ENCODE measurements at places on chromosomes 3 and 15.

- no peak for DNase-seq
These were observed 356.7 kb downstream of the PDCD6IP start for GRCh38 chr3:34155108-34155507.

DNA sequence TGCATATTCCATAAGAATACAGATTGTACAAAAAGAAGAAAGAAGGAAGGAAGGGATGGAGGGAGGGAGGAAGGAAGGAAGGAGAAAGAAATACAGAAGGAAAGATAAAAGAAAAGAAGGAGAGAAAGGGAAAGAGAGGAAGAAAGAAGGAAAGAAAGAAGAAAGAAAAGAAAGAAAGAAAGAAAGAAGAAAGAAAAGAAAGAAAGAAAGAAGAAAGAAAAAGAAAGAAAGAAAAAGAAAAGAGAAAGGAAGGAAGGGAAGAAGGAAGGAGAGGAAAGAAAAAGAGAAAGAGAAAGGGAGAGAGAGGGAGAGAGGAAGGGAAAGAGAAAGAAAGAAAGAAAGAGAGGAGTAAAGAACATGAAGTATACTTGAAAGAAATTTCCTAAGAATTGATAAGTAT, 577.9 kb upstream of the ALCAM start:
- no peak for DNase-seq

GRCh38 chr3:193129607-193130006, 111.4 kb upstream of the PLAAT1 start:
- DNase-seq = no peak

- DNase-seq = peak; percentile 10
These were observed 687 bp downstream of the GPR176 start for GRCh38 chr15:39919411-39919747.

GRCh38 chr3:63934041-63934866, 22.1 kb upstream of the SCAANT1 start:
- no peak for DNase-seq

- peak; percentile 58 for DNase-seq
These were observed 1.1 kb upstream of the TRIM71 start for GRCh38 chr3:32816439-32817256.

- peak; percentile 14 for DNase-seq
These were observed 453 bp downstream of the ZDHHC23 start for GRCh38 chr3:113948015-113948917.

DNA sequence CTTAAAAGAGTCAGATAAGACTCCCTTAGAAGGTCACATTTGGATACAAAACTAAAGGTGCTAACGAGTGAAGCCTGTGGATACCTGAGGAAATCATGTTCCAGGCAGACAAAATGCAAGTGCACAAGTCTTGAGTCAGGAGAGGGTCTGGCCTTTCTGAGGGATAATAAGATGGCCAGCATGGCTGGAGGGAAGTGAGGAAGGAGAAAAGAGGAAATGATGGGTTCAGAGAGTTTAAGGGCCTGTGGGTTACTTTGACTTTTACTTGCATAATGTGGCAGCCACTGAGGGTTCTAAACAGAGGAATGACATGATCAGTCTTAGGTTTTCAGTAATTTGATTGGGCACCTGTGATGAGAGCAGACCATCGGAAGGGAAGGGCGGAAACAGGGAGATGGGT, 3.5 kb upstream of the ROPN1B start:
- no peak for DNase-seq

- no peak for DNase-seq
These were observed 141.1 kb downstream of the PGPEP1L start for GRCh38 chr15:98866511-98866910.

- DNase-seq = no peak
These were observed 42.7 kb upstream of the TFRC start for GRCh38 chr3:196124608-196125007.

DNA sequence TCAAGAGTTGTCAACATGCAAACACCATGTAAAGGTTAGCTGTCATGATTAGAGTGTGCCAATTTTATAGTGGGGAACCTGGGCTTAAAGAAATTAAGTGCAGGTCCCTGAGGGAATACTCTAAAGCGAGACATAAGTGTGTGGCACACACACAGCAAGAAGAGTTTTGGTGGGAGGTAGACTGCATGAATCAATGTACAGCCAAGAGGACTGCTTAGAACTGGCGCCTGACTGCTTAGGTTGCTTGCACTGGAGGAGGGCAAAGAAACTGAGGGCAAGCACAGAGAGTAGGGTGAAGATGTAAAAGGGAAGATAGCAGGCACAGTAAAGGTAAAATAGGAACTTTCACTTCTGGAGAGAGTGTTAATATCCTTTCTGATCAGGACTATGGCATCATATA, 184.9 kb downstream of the SOX2 start:
- DNase-seq = no peak

DNA sequence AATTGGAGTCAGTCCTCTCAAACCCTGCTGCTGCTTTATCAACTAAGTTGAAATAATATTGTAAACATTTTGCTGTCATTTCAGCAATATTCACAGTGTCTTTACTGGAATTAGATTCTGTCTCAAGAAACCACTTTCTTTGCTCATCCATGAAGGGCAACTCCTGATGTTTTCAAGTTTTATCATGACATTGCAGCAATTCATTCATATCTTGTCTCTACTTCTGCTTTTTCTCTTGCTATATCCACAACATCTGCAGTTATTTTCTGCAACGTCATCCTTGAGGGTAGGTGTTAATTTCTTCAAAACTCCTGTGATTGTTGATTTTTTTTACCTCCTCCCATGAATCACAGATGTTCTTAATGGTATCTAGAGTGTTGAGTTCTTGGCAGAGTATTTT, 181.6 kb downstream of the EPHA6 start:
- DNase-seq = no peak

DNA sequence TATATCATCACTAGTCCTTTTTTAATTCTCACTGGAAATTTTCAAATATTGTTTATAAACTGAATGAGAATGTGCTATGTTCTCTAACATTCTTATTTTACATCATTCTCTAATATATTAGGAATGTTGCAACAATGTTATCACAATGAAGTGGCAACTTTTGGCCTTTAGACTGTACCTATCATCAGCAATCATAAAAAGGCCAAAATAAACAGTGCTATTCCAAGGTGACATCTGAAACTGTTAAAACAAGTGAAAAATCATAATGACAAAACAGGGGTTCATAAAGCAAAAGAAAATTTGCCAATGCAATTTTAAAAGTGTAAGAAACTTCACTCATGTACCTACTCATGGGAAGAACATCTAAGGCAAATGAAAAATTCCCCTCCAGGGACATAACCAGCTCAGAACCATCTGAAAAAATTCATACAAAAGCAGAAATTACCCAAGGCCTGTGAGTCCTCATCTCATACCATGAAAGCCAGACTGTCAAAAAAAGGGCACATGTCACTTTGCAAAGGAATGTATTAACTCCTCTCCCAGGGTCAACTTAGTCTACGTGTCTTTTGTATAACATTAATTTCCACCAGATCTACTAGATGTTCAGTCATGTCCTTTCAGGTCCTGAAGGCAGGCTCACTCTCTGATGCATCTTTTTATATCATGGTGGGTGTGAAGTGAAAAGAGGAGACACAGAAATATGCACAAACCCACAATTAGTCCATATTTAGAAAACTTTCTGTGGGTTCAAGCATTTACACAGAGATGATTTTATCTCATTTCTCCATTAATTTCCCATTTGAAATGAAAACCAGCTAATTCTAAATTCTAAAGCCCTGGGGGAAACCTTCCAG, 211.9 kb downstream of the CBLB start:
- no peak for DNase-seq

DNA sequence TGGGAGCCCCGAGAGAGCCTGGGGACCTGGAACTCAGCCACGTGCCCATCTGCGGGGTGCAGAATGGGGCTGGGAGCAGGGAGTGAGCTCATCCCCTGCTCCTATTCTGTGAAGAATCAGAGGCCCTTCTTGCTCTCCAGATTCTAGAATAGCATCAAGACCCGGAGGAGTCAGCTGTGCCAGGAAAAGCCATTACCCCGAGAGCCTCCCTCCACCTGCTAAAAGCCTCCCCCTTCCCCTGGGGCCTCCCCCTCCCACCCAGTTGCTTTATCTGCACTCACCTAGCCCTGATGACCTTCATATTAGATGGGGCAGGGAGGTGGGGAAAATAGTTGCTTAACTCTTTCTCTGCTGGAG, 23.1 kb downstream of the CCDC33 start:
- no peak for DNase-seq

GRCh38 chr3:23761440-23761896, 44.3 kb upstream of the UBE2E1 start:
- DNase-seq = no peak

GRCh38 chr3:171383206-171384018, 76.8 kb downstream of the TNIK start:
- DNase-seq = no peak

DNA sequence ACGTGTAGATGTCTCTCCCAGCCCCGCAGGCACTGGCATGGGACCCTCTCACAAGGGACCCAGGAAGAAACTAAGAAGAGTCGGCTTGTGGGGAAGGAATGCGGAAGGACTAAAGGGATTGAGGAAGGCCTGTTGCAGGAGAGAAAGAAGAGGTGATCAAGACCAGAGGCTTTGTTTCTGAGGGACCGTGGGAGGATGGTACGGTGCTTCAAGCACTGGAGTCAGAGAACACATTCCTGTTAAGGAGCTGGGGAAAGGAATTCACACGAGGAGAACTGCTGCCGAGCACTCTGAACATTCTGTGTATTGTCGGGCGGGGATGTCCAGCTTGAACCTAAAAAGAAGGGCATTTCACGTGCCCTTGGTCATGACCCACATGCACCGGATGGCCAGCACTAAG, 91.4 kb downstream of the TAMM41 start:
- no peak for DNase-seq

- DNase-seq = no peak
These were observed 269.0 kb downstream of the NSUN3 start for GRCh38 chr3:94331831-94332230.

GRCh38 chr15:41940441-41940857, 31.9 kb downstream of the EHD4 start:
- no peak for DNase-seq

GRCh38 chr3:42216931-42217333, 49.1 kb downstream of the CCK start:
- peak; percentile 39 for DNase-seq

- DNase-seq = no peak
These were observed 157.1 kb upstream of the TMC3 start for GRCh38 chr15:81531109-81531592.

- DNase-seq = no peak
These were observed 3.6 kb upstream of the IMPDH2 start for GRCh38 chr3:49032646-49033304.

GRCh38 chr15:35047528-35047927, 37.6 kb downstream of the NANOGP8 start:
- DNase-seq = no peak

GRCh38 chr3:169110633-169111032, 552.9 kb downstream of the MECOM start:
- no peak for DNase-seq

DNA sequence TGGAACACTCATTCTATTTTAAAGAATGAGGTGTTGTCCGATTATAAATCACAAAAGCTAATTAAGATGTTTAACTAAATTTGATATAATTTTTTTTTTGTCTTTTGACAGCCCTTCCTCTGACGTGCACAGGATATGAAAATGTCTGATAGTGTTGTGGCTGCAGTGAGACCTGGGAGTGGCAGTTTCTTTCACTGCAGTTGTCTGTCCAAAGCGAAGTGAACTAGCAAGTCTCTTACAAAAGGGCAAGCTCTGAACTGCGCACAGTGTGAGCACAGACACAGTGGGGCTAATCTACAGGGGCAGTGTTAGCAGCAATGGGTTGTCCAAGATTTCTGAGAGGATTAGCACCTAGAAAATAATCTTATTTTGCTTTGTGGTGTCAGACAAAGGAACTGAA, 29.1 kb upstream of the MYRIP start:
- DNase-seq = no peak

DNA sequence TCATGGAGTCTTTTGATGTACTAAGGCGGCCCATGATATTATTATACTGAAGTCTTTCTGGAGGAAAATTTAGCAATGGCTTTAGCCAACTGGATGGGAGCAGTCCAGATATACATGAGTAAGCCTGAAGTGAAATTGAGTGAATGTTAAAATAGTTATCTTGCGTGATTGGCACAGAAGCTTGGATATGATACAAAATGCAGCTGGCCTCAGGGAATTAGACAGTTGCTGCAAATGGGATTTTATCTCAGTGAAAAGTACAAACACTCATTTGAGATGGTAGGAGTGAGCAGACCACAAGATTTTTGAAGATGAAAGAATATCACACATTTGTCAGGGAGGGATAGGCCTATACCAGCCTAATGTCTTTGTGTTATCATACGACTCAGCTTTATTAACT, 8.9 kb downstream of the LMOD3 start:
- DNase-seq = no peak

DNA sequence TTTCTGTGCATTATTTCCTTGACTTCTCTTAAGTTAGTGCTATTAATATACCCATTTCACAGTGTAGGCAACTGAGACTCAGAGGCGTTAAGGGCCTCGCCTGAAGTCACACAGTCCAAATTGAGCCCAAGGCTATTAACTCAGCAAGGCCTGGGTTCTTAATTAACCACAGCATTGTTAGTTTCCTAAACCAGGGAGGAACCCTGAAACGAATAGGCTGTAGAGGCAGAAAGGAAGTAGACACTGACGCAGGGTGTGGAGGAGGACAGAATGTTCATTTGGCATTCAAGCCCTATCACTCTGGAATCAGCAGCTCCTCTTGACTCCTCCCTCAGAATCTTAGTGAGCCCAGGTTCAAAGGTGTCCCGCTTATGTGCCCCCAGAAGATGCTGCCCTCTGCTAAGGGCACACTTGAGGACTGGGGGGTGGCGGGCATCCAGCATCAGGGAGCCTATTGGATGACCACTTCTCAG, 13.9 kb downstream of the ARHGEF3 start:
- no peak for DNase-seq

GRCh38 chr15:64131547-64131946, 20.0 kb upstream of the SNX22 start:
- DNase-seq = peak; percentile 42

- DNase-seq = no peak
These were observed 42.8 kb downstream of the BDH1 start for GRCh38 chr3:197512691-197513571.

- no peak for DNase-seq
These were observed 97.5 kb upstream of the TLE3 start for GRCh38 chr15:70195171-70195570.

DNA sequence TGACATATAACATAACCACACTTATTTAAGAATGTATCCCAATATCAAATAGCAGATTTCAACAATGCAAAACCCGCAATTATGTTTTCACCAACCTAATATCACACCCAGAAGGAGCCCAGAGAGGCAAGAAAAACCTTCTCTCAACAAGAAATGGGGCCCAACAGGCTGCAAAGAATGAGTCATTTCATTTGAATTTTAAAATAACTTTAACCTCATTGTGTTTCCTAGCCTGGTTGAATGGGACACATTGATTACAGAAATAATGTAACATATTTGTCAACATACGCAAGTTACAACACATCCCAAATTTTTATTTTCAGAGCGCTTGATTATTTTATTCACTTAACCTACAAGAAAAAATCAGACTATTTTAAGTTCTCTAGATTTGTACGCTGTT, 365.1 kb upstream of the SLCO3A1 start:
- no peak for DNase-seq

Measured in head of caudate nucleus (tissue), 42 donors.